KG1 (cell line): ENCODE measurements at places on chromosomes 16 and 17.

GRCh38 chr16:53715023-53715384 lies 11.0 kb downstream of the FTO start:
- DNase-seq, result no peak

DNA sequence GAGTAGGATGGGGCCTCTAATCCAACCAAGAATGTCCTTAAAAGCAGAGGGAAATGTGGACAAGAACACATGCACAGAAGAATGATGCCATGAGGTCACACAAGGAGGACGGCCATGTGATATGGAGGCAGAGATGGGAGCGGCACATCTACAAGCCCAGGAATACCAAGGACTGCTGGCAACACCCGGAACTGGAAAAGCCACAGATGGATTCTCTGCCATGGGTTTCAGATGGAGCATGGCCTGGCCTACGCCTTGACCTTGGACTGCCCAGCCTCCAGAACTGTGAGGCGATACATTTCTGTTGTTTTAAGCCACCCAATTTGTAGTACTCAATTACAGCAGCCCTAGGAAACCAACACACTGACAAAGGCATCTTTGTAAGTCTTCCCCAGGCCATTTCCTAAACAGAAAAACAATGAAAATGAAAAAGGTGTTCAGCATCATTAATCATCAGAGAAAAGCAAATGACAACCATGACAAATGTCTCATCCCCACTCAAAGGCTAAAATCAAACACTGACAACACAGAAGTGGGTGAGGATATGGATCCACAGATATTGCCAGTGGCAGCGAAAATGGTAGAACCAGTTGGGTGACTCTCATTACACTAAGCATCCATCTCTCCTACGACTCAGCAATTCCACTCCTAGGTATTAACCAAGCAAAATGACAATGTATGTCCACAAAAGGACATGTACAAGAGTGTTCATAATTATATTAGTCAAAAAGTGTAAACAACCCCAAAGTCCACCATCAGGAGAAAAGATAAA lies 76.9 kb upstream of the CNEP1R1 start:
- no peak for DNase-seq

- DNase-seq, result no peak
Measured at GRCh38 chr17:17938388-17939107, 33.7 kb downstream of the TOM1L2 start.

GRCh38 chr16:11372073-11372828 lies 27.0 kb downstream of the RMI2 start:
- no peak for DNase-seq

- DNase-seq, result no peak
Measured at GRCh38 chr17:56570199-56570598, 23.3 kb upstream of the NOG start.

DNA sequence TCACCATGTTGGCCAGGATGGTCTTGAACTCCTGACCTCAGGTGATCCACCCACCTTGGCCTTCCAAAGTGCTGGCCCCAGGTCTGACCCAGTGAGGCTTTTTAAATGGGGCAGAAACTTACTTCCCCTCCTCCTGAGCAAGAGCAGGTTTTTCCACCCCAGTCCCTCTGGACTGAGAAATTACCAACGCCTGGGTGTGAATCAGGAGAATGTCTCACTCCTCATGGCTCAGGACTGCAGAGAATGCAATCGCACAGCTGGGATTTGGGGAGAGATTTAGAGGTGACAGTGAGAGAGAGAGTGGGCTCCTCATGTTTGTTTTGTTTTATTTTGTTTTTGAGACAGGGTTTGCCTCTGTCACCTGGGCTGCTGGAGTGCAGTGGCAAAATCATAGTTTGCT lies 203.6 kb downstream of the RAB11FIP4 start:
- no peak for DNase-seq

- DNase-seq, result peak; percentile 5
Measured at GRCh38 chr16:78045865-78046581, 23.7 kb downstream of the CLEC3A start.

- DNase-seq, result no peak
Measured at GRCh38 chr17:15965528-15965927, 20.6 kb downstream of the ADORA2B start.

DNA sequence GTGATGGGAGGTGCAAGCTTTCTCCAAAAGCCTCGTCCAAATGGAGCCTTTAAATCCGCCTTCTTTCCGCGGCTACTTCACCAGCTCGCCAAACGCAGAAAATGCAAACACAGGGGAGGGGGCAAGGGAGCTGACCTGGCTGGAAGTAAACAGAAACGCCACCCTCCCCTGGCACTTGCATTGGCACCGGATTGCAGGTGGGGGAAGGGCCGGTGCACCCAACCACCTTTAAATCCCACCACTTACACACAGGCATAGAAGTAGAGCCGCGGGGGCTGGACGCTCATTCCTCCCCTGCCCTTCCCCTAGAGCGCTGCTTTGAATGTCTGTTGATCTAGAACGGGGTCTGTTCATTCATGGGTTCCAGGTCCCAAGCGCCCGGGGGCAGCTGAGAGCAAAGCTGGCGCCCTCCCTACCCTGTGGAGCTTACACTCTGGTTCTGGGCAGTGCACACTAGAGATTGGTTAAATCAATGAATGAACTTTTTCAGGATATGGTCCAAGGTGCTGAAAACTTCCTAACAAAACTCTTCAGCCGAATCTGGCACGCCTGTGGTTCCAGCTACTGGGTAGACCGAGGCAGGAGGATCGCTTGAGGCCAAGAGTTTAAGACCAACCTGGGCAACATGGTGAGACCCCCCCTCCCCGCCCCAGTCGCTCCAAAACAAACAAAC lies 920 bp upstream of the ZCCHC14 start:
- no peak for DNase-seq

GRCh38 chr17:42402117-42402516 lies 13.9 kb upstream of the STAT3 start:
- DNase-seq, result no peak

GRCh38 chr17:59107306-59107670 lies 608 bp upstream of the TRIM37 start:
- DNase-seq, result peak; percentile 21

DNA sequence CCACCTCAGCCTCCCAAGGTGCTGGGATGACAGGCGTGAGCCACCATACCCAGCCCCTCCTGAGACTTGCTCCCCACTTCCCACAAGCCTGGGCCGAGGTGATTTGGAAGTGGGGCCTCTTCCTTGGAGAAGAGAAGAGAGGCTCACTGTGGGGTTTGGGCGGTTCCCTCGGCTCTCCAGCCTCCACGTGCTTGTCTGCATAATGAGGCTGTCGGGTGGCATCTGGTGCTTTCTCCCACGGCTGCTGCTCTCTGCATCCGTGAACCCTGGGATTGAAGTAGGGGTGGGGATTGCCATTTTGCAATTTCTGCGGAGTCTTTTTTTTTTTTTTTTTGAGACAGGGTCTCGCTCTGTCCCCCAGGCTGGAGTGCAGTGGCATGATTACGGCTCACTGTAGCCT lies 101.4 kb downstream of the RAP1GAP2 start:
- no peak for DNase-seq

DNA sequence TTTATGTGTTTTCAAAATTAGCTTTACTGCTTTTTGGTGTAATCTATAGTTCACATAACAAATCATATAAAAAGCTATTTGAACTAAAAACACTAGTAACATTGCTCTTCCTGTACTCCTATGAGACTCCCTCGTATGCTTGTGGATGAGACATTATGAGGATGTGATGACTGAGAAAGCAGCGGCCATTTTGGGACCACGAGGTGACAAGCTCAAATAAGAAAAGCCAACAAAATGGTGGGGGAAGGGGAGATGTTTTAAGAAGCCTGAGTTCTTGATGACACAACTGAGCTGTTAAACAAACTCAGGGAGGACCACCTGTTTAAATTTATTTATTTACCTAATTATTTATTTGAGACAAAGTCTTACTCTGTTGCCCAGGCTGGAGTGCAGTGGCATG lies 4.5 kb downstream of the CCL18 start:
- no peak for DNase-seq

- DNase-seq, result no peak
Measured at GRCh38 chr17:44356241-44356640, 7.4 kb downstream of the FAM171A2 start.

- no peak for DNase-seq
Measured at GRCh38 chr17:72795941-72796340, 296.5 kb downstream of the SLC39A11 start.

DNA sequence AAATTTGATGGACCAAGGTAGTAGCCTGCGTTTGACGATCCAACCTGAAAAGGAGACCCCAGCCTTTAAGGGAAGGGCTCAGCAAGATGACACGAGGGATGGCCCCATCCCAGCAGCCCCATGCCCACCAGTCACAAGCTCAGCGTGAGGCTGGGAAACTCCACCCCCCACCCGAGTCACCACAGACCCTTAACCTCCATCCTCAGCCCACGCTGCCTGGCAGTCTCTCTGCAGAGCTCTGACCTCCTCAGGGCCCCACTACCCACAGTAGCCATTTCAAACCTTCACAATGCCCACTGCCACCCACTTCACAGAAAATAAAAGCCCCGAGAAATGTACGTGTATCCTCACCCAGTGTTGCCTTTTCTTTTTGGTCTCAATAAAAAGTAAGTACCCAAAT lies 18.7 kb downstream of the USP36 start:
- DNase-seq, result no peak

GRCh38 chr17:72687886-72688285 lies 404.6 kb downstream of the SLC39A11 start:
- DNase-seq, result no peak

- no peak for DNase-seq
Measured at GRCh38 chr16:23905027-23905426, 69.2 kb downstream of the PRKCB start.

GRCh38 chr17:65143889-65144604 lies 6.9 kb downstream of the RGS9 start:
- DNase-seq, result no peak

DNA sequence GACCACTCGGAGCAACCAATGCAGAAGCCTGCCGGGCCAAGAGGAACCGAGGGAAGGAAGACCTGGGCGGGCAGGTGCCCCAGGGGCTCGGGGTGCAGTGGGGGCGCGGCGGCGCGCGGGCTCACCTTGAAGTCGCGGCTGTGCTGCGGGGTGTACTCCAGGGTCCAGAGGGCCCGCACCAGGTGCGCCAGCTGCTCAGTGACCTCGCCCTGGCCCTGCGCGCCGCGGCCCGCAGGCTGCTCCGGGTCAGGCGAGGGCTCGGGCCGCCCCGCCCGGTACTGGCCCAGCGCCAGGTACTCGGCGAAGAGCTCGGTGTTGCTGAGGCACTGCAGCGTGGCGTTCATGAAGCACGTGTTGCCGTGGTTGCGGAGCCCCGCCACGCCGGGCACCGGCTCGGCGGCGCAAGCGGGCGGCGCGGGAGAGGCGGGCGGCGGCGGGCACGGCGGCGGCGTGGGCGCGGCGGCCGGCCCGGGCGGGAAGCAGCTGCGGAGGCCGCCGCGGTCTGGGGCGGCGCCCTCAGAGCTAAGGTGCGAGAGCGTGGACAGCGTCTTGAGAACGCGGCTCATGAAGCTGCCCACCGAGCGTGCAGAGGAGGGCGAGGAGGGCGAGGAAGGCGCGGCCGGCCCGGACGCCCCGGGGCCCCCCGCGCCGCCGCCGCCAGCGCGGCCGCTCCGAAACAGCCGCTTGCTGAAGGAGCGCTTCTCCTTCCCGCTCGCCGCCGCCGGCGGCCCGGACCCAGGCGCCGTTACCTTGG lies 562 bp downstream of the USP31 start:
- DNase-seq, result no peak

GRCh38 chr16:74169687-74170376 lies 126.8 kb upstream of the PSMD7 start:
- no peak for DNase-seq

DNA sequence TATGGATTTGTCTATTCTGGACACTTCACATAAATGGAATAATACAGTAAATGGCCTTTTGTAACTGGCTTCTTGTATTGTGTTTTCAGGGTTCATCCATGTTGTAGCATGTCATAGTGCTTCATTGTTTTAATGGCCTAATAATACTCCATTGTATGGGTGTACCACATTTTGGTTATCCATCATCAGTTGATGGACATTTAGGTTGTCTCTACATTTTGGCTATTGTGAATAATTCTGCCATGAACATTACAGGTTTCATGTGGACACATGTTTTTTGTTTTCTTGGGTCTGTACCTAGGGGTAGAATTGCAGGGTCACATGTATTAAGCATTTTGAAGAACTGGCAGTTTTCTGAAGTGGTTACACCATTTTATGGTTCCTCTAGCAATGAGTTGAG lies 223.5 kb upstream of the CACNG5 start:
- no peak for DNase-seq
